T-cell (primary cell): ENCODE measurements at places on chromosomes 12 and 14.

DNA sequence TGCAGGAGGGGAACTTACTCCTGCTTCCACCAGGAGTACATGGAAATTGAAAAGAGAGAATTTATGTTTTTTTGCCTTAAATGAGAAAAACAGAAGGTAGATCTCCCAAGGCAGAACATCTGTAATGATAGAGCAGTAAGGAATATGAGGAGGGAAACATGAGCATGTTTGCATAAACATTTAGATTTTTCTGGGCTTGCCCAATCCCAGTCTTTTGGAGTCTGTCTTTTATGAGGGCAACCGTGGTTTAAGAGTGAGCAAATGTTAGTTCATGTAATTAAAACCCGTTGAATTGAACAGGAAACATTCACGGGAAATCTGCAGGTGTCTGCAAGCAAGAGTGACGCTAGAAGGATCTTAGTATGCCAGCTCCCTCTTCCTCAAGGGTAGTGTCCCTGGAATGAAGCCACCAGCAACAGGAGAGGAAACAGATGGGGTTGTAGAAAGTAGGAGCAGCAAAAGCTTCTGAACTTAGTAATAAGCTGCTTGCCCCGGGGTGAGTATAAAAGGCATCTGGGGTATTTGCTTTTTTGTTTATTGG is 79.3 kb downstream of the ARF6 start:
- no peaks in the 10 kb centered on the region for H3K36me3 ChIP-seq
- H3K27ac ChIP-seq: peak overlapping the region; percentile 95
- peaks cover 75% of the 10 kb centered on the region for H3K4me1 ChIP-seq

- H3K36me3 ChIP-seq: peaks cover 60% of the 10 kb centered on the region
- H3K4me3 ChIP-seq: no peak overlapping the region
- no peak for DNase-seq
- H3K27me3 ChIP-seq: no peaks in the 10 kb centered on the region
- no peaks in the 10 kb centered on the region for H3K4me1 ChIP-seq
- H3K27ac ChIP-seq: no peak overlapping the region
These were observed 18.4 kb downstream of the ZFC3H1 start for GRCh38 chr12:71645268-71645667.

- no peaks in the 10 kb centered on the region for H3K36me3 ChIP-seq
- no peak overlapping the region for H3K4me3 ChIP-seq
- no peaks in the 10 kb centered on the region for H3K4me1 ChIP-seq
- H3K27ac ChIP-seq: no peak overlapping the region
- no peak for DNase-seq
- no peaks in the 10 kb centered on the region for H3K27me3 ChIP-seq
These were observed 182.8 kb downstream of the TSPAN9 start for GRCh38 chr12:3259973-3260372.

GRCh38 chr14:33218026-33218425 is 279.3 kb downstream of the NPAS3 start:
- DNase-seq: no peak
- no peaks in the 10 kb centered on the region for H3K36me3 ChIP-seq
- H3K4me1 ChIP-seq: no peaks in the 10 kb centered on the region
- H3K27me3 ChIP-seq: no peaks in the 10 kb centered on the region
- no peak overlapping the region for H3K27ac ChIP-seq
- no peak overlapping the region for H3K4me3 ChIP-seq

- H3K4me1 ChIP-seq: no peaks in the 10 kb centered on the region
- no peak for DNase-seq
- H3K27me3 ChIP-seq: peaks cover 4% of the 10 kb centered on the region
- no peaks in the 10 kb centered on the region for H3K36me3 ChIP-seq
- H3K27ac ChIP-seq: no peak overlapping the region
These were observed 32.4 kb downstream of the PLEKHG7 start for GRCh38 chr12:92735131-92735721.

- H3K36me3 ChIP-seq: no peaks in the 10 kb centered on the region
- H3K4me1 ChIP-seq: no peaks in the 10 kb centered on the region
- no peak overlapping the region for H3K27ac ChIP-seq
- no peaks in the 10 kb centered on the region for H3K27me3 ChIP-seq
- no peak for DNase-seq
- H3K4me3 ChIP-seq: no peak overlapping the region
These were observed 368.9 kb downstream of the C12orf50 start for GRCh38 chr12:87660291-87660690.

DNA sequence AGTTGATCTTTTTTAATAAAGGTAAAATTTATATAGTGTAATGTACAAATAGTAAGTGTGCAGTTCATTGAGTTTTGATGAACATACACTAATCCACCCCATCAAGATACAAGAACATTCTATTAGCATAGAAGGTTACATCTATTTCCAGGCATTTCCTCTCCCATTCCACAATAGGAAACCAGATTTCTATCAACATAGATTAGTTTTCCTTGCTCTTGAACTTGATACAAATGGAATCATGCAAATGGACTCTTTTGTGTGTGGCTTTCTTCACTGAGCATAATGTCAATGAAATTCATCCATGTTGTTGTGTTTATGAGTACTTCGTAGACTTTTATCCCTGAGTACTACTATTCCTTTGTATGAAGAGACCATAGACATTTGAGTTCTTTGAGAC is 10.8 kb downstream of the STYX start:
- H3K4me1 ChIP-seq: peaks cover 40% of the 10 kb centered on the region
- no peak for DNase-seq
- H3K36me3 ChIP-seq: no peaks in the 10 kb centered on the region
- H3K27ac ChIP-seq: peak overlapping the region; percentile 93
- H3K27me3 ChIP-seq: no peaks in the 10 kb centered on the region

GRCh38 chr12:124762791-124763593 is 100.7 kb downstream of the SCARB1 start:
- H3K36me3 ChIP-seq: peaks cover 3% of the 10 kb centered on the region
- peaks cover 26% of the 10 kb centered on the region for H3K27me3 ChIP-seq
- H3K4me1 ChIP-seq: peaks cover 18% of the 10 kb centered on the region
- no peak overlapping the region for H3K4me3 ChIP-seq
- no peak overlapping the region for H3K27ac ChIP-seq

- H3K27me3 ChIP-seq: peaks cover 6% of the 10 kb centered on the region
- H3K4me1 ChIP-seq: no peaks in the 10 kb centered on the region
- H3K4me3 ChIP-seq: no peak overlapping the region
- no peak for DNase-seq
These were observed 67.8 kb upstream of the FICD start for GRCh38 chr12:108447168-108447832.

DNA sequence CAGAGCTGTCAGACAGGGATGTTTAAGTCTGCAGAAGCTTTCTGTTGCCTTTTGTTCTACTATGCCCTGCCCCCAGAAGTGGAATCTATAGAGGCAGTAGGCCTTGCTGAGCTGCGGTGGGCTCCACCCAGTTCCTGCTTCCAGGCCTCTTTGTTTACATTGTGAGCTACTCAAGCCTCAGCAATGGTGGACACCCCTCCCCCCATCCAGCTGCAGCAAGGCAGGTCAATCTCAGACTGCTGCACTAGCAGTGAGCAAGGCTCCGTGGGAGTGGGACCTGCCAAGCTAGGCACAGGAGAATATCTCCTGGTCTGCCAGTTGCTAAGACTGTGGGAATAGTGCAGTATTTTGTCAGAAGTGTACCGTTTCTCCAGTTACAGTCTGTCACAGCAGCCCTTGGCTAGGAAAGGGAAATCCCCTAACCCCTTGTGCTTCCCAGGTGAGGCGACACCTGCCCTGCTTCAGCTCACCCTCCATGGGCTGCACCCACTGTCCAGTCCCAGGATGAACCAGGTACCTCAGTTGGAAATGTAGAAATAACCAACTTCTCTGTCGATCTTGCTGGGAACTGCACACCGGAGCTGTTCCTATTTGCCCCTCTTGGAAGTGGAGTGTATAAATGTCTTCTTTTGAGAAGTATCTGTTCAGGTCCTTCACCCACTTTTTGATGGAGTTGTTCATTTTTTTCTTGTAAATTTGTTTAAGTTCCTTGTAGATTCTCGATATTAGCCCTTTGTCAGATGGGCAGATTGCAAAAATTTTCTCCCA is 213.5 kb upstream of the SLC38A2 start:
- no peak overlapping the region for H3K4me3 ChIP-seq
- peaks cover 13% of the 10 kb centered on the region for H3K4me1 ChIP-seq
- no peaks in the 10 kb centered on the region for H3K27me3 ChIP-seq
- DNase-seq: peak; percentile 49

- H3K4me3 ChIP-seq: no peak overlapping the region
- H3K27ac ChIP-seq: no peak overlapping the region
- DNase-seq: no peak
- H3K36me3 ChIP-seq: peaks cover 16% of the 10 kb centered on the region
These were observed 8.6 kb downstream of the INF2 start for GRCh38 chr14:104697892-104698583.

DNA sequence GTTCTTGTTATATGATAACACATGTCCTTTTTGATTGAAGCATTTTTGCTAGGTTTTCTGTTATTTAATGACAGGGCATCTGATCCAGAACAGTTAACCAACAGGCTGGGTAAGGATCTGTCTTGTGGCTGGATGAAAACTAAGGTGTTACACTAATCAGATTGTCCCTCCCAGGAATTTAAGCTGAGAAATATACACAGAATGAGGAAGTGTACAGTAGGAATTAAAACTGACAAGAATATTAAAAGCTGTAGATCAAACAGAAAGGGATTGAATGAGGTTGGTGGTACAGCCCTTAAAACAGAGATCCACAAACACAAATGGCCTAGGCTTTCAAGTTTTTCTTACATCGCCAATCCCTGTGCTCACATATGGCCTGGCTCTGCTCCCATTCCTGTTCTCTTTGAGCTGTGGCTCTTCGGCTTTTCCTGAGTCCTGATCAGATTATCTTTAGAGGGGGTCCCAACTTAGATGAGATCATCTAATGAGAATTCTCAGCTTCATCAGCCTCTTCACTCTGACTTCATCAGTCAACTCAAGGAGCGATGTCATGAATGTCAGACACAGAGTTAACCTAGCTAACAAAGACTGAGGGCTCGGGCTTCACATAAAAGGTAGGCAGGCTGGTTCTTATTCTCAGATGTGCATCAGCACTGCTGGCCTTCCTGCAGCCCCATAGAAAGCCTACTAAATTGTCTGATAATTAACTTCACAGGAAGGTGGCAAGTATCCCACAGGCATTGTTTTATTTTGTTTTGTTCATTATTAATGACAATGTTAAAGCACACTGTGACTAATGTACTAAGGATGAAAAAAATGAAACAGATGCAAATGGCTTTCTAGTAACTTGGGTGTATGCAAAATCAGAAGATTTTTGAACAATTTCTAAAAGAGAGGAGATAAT is 11.4 kb downstream of the PYGL start:
- no peak for DNase-seq
- H3K27ac ChIP-seq: no peak overlapping the region
- H3K36me3 ChIP-seq: no peaks in the 10 kb centered on the region
- H3K4me3 ChIP-seq: no peak overlapping the region

- H3K27me3 ChIP-seq: peaks cover 40% of the 10 kb centered on the region
- H3K4me1 ChIP-seq: no peaks in the 10 kb centered on the region
- DNase-seq: peak; percentile 36
- no peak overlapping the region for H3K27ac ChIP-seq
These were observed 40.9 kb upstream of the CAPRIN2 start for GRCh38 chr12:30795410-30796312.

- H3K4me1 ChIP-seq: no peaks in the 10 kb centered on the region
- no peak for DNase-seq
- no peaks in the 10 kb centered on the region for H3K36me3 ChIP-seq
- H3K27me3 ChIP-seq: no peaks in the 10 kb centered on the region
- no peak overlapping the region for H3K4me3 ChIP-seq
These were observed 21.9 kb downstream of the CCDC91 start for GRCh38 chr12:28212182-28212581.

- H3K27me3 ChIP-seq: no peaks in the 10 kb centered on the region
- DNase-seq: no peak
- H3K36me3 ChIP-seq: no peaks in the 10 kb centered on the region
- peaks cover 2% of the 10 kb centered on the region for H3K4me1 ChIP-seq
These were observed 158.0 kb downstream of the ETV6 start for GRCh38 chr12:11807458-11807857.

DNA sequence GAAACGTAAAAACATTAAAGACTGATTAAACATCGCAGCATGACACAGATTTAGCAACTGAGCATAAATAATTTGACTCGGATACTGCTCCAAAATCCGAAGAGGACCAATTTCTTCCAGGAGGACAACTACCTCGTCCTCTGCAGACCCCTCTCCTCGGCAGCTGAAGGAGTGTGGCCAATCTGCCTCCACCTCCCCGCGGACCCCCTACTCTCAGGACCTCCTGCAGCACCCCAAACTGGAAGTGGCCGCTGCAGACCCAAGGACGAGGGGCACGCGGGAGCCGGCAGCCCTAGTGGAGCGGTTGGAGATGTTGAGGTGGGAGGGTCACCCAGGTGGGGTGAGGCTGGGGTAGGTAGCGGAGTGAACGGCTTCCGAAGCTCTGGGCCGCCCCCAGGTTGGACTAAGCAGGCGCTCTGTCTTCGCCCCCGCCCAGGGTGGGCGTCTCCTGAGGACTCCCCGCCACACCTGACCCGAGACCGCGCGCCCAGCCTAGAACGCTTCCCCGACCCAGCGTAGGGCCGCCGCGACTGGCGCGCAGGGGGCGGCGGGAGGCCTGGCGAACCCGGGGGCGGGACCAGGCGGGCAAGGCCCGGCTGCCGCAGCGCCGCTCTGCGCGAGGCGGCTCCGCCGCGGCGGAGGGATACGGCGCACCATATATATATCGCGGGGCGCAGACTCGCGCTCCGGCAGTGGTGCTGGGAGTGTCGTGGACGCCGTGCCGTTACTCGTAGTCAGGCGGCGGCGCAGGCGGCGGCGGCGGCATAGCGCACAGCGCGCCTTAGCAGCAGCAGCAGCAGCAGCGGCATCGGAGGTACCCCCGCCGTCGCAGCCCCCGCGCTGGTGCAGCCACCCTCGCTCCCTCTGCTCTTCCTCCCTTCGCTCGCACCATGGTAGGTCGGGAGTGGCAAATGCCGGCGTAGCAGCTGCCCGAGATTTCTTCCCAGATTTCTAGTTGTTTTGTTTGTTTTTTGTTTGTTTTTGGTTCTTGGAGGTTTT is at the start of gene CALM1:
CALM1 (plus strand) TSS at position 689 of the 999 bp plus-strand sequence; CDS start at position 891, 202 bp downstream.
- H3K36me3 ChIP-seq: peaks cover 6% of the 10 kb centered on the region
- DNase-seq: peak; percentile 94
- H3K4me1 ChIP-seq: peaks cover 32% of the 10 kb centered on the region
- no peaks in the 10 kb centered on the region for H3K27me3 ChIP-seq
- peak within 1 kb of the TSS; percentile 73 for H3K27ac ChIP-seq
- peak within 1 kb of the TSS; percentile 74 for H3K4me3 ChIP-seq

DNA sequence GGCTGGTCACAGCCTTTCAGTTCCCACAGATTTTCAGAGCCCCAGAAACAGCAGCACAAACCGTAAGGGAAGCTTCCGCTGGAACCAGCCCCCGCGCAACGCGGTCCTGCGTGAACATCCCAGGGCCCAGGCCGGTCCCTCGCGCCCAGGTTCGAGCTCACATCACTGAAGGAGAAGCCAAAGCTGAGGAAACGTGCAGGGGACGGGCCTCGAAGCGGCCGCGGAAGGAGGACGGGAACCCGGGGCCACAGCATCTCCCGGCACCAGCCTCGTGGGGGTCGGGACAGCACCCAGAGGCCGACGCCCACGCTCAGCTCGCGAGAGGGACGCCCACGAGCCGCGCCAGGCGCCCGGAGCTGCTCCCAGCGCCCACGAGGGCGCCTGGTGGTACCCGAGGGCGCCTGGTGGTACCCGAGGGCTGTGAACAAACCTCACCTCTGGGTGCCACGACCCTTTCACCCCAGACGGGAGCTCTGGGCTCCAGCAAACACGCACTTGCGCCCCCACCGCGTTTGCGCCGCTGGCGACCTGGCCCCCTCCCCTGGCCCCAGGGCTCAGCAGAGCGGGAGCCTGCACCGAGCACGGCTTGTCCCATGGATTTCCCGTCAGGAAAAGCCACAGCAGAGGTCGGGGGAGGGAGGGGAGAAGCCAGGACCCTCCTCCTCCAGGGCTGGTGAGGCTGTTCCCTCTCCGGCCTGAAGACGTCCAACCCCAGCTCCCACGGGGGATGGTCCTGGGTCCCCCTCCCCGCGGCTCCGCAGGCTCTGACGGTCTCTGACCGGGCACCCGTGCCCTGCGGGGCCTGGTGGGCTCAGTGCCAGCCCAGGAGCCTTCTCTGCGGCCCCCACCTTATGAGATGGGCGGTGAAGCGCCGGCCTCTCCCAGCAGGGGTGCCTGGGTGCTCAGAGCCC is 6.9 kb downstream of the LRCOL1 start:
- H3K4me3 ChIP-seq: no peak overlapping the region
- no peaks in the 10 kb centered on the region for H3K36me3 ChIP-seq
- DNase-seq: no peak
